SJCRH30 (cell line): ENCODE measurements at places on chromosomes 2 and 18.

DNA sequence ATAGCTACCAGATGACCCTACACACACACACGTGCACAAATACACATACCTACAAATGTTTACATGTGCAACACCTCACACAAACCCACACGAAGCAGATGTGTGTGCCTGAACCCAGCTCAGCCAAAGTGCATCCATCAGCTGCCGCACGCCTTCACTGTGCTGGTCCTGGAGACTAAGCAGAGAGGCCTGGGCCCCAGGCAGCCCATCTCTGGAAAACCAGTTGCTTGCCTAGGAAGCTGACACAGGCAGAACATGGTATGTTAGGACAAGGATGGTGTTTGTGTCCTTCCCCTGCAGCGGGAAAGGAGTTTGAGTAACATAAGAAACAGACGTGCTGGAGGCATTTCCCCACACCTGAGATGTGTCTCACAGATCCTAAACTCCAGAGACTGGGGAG lies 86.7 kb downstream of the SEPTIN10 start:
- no peak for DNase-seq

DNA sequence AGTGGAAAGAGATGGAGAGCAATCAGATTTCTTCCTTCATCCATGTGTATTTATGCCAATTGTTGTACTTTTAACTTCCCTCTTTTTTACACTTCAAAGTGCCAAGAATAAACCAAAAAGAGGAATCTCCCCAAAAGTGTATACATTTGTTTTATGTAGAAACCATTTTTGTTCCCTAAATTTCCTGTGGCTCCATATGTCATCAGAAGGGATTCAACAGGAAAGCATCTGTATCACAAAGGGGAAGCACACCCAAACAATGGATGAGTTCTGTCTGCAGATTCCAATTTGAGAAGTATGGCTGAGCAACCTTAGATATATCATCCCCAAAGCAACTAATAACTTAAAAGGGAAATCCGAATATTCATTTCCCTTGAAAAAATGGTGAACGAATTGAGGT lies 275.0 kb downstream of the MREG start:
- no peak for DNase-seq

GRCh38 chr2:64479259-64480117 lies 25.5 kb downstream of the LGALSL start:
- DNase-seq = no peak

GRCh38 chr2:148613231-148614013 lies 31.1 kb upstream of the EPC2 start:
- no peak for DNase-seq

DNA sequence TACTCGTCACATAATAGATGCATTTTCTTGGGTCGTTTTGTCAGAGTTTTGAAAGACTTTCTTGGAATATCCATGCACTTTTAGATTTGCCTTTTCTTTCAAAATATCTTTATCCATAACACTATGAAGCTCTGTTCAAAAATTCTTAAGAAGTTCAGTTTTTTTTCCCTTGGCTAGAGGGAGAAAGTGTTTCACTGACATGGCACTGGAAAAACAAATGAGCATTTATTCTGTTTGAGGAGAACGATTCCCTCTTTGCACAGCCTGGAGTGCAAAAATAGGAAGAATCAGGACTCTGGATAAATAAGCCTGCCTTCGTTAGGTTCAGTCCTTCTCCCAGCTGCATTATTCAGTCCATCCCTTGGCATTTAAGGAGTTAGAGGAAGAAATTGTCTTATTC lies 91.0 kb upstream of the RPE start:
- DNase-seq = no peak

DNA sequence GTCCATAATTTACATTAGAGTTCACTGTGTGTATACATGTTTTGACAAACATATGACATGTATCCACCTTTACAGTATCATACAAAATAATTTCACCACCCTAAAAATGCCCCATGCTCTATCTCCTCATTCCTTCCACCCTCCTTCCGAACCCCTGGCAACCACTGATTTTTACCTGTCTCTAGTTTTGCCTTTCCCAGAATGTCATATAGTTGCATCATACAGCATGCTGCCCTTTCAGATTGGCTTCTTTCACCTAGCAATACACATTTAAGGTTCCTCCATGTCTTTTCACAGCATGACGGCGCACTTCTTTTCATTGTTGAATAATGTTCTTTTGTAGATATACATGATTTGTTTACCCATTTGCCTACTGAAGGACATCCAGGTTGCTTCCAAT lies 10.4 kb downstream of the LRPPRC start:
- no peak for DNase-seq

DNA sequence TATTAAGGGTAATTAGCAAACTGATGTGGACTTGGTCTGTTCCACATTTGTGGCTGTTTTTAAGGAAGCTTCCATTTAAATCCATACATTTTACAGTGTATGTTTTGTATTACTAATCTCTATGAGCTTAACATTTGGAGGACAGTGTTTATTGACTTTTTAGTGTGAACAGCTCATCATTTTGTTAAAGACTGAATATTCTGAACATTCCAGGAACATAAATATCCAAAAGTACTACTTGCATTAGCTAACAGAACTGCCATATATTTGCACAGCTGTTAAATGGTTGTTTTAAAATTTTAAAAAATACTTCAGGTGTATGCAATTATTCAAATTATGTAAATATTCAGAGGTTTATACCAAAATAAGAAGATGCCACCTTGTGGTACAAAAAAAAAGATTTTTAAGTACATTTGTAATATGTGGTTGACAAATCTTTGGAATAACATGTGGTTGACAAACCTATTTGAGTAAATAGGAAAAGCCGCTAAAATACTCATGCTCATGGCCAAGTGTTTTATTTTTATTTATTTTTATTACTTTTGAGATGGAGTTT lies 439.7 kb upstream of the FANCL start:
- no peak for DNase-seq

DNA sequence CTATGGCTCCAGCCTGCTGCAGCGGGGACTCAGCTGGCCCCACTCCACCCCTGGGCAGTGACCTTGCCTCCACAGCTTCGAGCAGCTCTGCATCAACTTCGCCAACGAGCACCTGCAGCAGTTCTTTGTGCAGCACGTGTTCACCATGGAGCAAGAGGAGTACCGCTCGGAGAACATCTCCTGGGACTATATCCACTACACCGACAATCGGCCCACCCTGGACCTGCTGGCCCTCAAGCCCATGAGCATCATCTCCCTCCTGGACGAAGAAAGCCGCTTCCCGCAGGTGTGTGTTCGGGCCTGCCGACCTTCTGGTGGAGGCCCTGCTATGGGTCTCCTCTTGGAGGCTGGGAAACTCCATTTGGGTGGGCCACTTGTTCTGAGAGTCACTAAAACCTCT lies 48.6 kb downstream of the MYO7B start:
- no peak for DNase-seq

DNA sequence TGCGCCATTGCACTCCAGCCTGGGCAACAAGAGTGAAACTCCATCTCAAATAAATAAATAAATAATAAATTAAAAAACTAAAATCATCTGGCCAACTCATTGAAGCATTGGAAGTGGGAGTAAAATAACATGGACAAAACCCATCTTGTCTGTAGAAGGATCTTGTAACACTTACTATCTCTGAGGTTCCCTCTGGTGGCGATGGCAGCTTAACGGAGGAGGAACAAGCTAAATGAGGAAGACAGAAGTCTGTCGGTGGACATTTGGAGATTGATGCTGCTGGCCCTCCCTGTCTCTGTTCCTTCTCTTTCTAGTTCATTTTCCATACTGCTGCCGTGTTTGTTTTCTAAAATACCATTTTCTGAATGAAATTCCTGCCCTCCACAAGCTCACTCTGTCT lies 43.4 kb downstream of the ZCCHC2 start:
- DNase-seq = no peak
